Renal cortical epithelial cell (primary cell): ENCODE measurements at places on chromosomes 16 and 17. TPM values are rescaled to one million over a fixed set of nuclear protein-coding genes. Genes with fewer than 3 reads are reported as not detected.
A peak's percentile ranks its signal among the peaks of the same experiment; 100 is the strongest.

KRT12 gene
- total RNA-seq: not detected in 2 replicates

CTRL gene
- total RNA-seq: 0.15 and 0.69 TPM in 2 replicates

LGALS9B gene
- total RNA-seq: not detected in 2 replicates

NAA38 gene
- total RNA-seq: 27.2 and 80.1 TPM in 2 replicates

CA7 gene
- not detected in 2 replicates for total RNA-seq

DNA sequence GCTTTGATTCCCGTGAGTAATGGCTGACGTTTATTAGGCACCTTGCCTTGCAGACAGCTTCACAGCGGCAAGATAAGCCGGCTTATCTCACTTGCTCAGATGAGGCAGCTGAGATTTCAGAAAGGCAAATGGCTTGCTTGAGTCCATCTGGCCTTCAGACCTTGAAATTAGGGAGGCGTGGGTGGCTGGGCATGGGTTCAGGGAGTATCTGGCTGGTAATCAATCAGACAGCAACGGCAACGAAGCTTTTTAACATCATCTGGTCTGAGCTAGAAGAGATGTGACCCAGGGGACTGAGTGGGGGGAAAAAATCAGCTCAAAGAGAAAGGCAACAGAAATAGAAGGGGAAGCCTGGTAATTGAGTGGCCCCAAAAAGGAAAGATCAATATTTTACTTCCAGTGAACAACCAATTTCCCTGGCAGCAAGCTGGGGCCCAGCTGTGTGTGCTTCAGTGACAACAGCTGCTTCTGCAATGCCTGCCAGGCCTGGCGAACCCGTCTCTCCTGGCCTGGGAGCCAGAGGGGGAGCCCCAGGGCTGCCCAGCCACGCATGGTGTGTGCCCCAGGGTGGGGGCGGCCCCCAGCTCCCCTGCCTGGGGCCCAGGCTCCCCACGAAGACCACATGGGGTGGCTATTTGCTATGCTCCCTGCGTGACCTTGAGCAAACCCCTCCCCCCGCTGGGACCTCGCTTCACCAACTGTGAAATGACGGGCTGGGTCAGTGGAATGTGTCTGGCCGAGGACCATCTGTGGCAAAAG lies 34.0 kb downstream of the RAB11FIP4 start:
- DNase-seq: no peak

DNA sequence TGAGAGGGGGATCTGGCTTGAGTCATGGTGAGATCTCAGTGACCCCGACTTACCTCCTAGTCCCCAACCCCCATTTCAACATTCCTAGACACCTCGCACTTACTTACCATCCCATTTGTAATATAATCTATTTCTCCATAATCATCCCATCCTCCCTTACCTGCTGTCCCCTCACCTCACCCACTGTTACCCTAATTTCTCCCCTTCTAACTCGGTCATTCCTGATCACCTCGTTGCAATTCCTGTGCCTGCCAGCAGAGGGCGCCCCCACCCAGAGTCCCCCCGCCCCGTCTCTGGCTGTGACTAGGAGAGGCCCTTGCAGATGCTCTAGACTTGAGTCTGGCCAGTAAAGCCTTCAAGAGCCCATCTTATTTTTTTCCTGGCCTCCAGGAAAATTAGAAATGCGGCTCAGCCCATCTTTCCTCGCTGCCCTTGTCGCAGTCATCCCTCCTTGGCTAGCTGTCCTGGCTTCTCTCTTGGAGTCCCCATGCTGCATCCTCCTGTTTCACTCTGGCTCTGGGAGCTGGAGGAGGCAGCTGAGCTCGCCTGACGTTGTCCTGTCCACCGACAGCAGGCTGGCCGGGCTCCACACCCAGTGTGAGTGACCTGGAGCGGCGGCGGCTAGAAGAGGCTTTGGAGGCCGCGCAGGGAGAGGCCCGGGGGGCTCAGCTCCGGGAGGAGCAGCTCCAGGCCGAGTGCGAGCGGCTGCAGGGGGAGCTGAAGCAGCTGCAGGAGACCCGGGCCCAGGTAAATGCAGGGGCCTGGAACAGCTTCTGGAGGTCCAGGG lies 5.0 kb downstream of the TBKBP1 start:
- DNase-seq: no peak

KRTAP1-1 gene
- 0.25 and 0.35 TPM in 2 replicates for total RNA-seq

DNA sequence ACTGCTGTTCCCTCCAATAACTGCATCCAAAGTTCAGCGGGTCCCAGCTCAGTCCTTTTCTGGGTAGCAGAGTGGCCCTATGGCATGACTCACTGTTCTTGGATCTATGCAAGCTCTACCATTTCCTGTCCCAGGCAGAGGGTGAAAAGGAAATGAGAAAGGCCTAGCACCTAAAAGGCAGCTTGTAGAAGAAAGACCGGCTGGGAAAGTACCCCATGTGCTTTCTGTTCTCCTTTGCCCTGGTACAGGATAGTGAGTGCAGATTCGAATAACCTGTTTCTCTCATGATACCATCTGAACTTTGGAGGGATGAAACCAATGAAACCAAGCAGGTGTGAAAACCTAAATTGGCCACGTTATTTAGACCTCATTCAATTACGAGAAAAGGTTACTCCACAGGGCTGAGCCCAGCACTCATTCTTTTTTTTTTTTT lies 12.7 kb upstream of the HASPIN start:
- peak; percentile 71 for DNase-seq

TAT gene
- total RNA-seq: not detected in 2 replicates

GRCh38 chr16:18979936-18980335 lies 3.8 kb upstream of the TMC7 start:
- no peak for DNase-seq

- DNase-seq: no peak
Observed at GRCh38 chr16:81374550-81374949, 59.8 kb downstream of the GAN start.

DNA sequence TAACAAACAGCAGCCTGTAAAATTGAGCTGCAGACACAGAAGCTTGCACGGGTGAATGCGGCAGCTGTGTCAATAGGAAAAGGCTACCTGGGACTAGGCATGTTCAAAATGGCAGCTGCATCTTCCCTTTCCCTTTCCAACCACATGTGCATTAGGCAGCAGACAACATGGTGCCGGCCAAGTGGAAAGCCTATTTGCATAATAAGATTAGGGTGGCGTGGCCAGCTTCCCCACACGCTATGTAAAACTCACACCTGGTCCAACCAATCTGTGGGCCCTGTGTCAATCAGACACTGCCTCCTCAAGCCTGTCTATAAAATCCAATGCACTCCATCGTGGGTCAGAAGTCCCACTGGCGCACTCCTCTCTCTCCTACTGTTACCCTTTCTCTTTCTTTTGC lies 61.0 kb upstream of the RBBP6 start:
- no peak for DNase-seq

DNA sequence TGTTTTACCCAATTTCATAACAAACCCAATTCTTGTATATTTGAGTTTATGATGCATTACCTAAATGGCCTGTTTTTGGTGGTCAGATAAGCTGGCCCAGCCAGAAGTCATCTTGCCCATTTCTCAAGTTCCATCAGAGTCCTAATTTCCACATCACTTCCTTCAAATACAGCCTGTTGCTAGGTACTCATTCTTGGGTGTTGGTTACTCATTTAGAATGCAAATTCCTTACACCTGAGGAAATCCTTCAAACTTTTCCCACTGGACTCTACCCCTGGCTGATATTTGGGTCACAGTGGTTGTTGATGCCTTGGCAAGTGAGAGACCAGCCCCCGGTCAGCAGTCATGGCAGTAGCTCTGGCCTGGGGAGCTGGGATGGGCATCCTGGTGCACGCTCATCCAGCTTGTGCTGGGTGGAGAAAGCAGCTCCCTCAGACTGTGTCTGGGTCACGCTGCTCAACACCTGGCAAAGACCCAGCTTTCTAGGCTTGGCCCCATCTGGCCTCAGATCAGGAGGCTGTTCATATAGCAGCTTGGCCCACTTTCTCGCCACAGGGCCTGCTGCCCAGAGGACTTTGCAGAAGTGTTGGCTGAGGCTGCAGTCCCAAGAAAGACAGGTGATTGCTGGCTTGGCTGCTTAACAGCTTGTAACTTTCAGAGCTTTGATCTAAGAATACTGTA lies 25.8 kb downstream of the WSB1 start:
- DNase-seq: peak; percentile 81

- DNase-seq: no peak
Observed at GRCh38 chr17:79913896-79914812, 74.9 kb upstream of the CBX4 start.
